ENCODE measurements at places on chromosomes 4 and X.

- no peak for DNase-seq
Observed at GRCh38 chrX:31251336-31251735, 179.5 kb upstream of the FTHL17 start.

GRCh38 chr4:133263104-133263503 is 114.0 kb downstream of the PCDH10 start:
- DNase-seq: no peak

DNA sequence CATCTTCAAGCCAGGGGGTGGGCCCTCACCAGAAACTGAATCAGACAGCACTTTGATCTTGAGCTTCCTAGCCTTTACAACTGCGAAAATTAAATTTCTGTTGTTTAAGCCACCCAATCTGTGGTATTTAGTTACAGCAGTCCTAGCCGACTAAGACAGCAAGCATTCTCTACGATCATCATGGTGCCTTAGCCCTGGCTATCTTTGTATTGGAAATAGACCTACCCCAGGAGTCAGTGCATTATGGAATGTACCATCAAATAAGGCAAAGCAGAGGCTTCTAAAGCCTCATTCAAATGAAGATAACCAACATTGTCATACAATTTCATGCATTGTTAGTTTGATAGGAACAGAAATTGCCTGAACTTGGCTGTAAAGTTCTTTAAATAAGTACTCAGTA is 75.0 kb downstream of the PARM1 start:
- no peak for DNase-seq

GRCh38 chr4:27327421-27328181 is 467.0 kb downstream of the STIM2 start:
- no peak for DNase-seq

- no peak for DNase-seq
Observed at GRCh38 chr4:146522869-146523205, 1.1 kb upstream of the SLC10A7 start.

DNA sequence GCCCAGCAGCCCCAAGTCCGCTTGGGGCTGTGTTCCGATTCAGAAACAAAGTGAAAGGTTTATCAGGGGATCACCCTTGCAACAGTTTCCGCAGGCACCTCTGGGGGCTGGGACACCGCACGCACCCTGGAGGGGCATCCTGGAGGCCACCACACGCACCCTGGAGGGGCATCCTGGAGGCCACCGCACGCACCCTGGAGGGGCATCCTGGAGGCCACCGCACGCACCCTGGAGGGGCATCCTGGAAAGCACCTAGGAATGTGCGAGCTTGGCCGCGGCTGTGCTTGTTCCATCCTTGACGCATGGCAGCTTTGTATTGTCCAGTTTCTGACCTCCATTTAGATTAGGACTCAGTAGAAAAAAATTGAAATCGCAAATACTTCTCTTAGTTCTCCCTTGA is 21.3 kb upstream of the CBR4 start:
- DNase-seq: no peak

DNA sequence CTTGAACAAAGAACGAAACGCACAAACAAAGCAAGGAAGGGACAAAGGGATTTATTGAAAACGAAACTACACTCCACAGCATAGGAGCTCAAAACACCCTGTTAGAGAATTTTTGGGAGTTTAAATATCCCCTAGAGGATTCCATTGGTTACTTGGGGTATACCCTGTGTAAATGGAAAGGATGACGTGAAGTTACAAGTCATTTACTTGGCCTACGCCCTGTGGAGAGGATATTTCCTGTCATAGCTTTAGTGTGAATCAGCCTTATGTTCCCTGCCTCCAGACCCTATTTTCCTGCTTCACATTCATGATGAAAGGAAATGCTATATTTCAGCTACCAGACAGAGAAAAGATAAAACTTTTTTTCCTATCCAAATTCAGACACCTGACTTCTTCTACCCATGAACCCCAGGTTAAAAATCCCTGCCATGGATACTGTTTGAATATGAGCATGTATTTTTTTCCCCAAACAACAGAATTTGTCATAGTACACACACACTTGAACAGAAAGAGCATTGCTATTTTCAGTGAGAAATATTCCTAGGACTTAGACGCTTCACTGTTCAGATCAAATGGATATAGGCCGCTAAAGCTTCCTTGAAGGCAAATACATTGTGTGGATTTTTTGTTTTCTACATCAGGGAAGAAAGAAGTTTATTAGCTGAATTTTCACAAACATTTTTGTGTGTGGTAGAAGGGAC is 20.4 kb downstream of the PIN4 start:
- no peak for DNase-seq

DNA sequence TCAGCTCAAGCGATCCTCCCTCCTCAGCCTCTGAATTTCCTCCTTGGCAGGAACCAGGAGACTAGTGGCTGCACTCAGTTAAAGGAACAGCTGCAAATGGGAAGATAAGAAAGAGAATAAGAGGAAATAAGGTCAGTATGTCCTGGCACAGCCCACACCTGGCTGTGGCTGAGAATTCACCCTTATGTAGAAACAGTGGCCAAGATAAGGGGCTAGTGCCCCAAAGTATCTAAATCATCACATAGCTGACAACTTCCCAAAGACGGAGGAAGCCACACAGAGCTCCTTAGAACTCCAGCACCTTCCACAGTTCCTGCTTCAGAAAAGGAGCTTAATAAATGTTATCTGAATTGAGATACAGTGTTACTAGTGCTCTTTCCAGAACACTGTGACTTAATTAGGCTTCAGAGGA is 2.3 kb upstream of the CHIC2 start:
- no peak for DNase-seq

DNA sequence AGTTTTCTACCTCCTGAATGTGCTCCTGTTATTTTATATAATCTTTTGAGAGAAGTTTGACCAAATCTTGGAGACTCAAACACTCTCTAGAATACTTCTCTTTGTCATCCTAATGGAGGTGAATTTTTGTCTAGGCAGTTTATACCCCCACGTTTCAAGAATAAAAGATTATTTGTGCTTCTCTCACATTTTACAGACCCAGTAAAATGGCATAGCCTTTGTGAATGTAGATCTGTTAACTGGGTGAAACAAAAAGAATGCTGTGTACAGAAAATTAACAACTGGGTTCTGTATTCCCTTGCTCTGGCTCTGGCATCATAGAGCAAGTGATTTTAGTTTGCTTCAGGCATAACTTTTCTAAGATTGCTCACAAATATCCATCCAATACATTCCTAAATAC is 26.1 kb downstream of the GASK1B start:
- no peak for DNase-seq

- no peak for DNase-seq
Observed at GRCh38 chr4:145784036-145784435, 104.1 kb downstream of the C4orf51 start.

- DNase-seq: peak; percentile 3
Observed at GRCh38 chrX:150899191-150899757, 806 bp upstream of the CD99L2 start.

GRCh38 chr4:830601-831482 is 4.9 kb upstream of the CPLX1 start:
- DNase-seq: no peak

GRCh38 chrX:99761731-99762130 is 648.3 kb downstream of the PCDH19 start:
- no peak for DNase-seq

- DNase-seq: no peak
Observed at GRCh38 chr4:39568805-39569204, 41.6 kb upstream of the UGDH start.

GRCh38 chrX:48045410-48046311 is 25.8 kb downstream of the ZNF630 start:
- no peak for DNase-seq

GRCh38 chrX:140439476-140439875 is 65.4 kb downstream of the SOX3 start:
- DNase-seq: no peak

DNA sequence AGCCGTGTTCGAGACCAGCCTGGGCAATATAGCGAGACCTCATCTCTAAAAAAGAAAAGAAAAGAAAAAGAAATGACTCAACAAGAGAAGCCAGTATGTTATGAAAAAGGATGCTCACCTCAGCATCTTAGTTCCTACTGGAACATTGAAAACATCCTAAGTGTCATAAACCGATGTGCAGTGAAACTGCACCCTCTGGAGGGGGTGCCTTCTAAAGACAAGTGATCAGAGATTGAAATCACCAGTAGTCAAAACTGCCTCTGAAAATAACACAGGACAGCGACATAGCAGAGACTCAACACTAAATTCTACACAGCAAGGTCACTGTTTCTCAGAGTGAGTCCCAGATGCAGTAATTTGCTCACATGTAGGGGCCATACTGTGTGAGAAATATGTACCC is 28.0 kb upstream of the ATP6AP2 start:
- no peak for DNase-seq

DNA sequence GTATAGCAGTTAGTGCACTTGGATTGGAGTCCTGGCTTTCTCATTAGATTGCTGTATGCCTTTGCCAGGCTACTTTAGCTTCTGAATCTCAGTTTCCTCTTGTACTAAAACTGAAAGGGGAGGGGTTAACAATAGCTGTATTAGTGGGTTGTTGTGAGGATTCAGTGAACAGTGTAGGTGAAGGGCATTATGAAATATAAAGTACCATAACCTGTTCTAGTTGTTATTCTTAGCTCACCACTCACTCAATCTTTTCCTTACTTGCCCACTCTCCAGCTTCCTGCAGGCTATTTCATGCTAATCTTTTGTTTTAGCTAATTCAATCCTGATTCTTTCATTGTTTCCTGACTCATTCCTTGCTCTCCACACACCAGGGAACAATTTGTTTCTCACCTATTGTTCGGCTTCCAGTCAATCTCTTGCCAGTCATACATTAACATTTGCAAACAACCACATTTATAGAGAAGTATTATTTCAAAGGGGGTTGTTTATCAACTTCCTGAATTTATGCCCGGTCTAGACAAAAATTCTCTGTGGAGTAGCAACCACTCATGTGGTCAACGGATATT is 50.6 kb upstream of the EDA start:
- DNase-seq: no peak

DNA sequence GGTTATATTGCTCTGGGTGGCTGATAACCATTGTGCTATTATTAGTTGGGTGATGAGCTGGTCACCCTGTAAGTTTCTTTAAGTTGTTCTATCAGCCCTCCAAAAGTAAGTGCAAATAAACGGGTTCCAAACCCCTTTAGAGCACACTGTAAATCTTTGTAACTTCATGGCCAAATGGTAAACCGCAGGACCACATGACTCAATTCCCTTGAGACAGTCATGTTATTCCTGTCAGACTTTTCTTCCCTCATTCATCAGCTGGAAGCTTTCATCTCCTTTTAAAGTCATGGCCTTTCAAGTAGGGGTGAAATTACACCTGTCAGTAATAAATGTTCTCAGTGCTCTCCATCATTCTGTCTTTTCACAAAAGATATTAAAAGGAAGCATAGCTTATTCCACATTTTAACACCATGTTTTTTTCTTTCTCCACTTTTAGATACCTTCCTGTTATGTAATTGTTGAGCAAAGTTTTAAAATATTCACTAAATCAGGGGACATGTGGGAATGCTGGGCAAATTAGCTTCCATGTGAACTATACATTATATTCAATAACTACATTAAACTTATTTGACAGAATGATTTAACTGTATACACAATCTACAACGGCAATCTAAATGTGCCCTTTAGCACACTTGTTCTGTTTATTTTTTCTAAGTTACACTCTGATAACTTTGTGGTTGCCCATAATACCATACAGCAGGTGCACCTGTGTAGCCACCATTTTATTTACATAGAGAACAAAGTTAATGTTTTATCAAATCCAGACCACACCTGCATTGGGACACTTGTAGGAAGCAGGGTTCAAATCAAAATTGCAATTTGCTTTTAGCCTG is 275.5 kb downstream of the CFAP299 start:
- no peak for DNase-seq

- DNase-seq: no peak
Observed at GRCh38 chrX:51860679-51861078, 32.7 kb upstream of the MAGED1 start.

DNA sequence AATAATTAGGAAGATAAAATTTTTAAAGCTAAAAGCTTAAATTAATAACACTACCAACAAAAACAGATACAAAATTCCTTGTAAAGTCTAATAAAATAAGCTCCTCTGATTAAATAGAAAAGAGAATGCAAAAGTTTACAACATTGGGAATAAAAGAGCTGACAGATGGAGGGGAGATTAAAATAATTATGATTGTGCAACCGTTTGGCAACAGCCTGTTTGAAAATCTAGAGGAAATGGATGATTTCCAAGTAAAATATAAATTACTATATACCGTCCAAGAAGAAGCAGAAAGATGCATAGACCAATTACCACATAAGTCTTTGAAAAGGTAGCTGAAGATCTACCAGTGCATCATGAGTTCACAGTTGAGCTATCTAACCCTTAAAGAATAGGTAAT is 46.4 kb upstream of the VBP1 start:
- no peak for DNase-seq

- DNase-seq: no peak
Observed at GRCh38 chrX:67693928-67694327, 150.1 kb downstream of the AR start.

DNA sequence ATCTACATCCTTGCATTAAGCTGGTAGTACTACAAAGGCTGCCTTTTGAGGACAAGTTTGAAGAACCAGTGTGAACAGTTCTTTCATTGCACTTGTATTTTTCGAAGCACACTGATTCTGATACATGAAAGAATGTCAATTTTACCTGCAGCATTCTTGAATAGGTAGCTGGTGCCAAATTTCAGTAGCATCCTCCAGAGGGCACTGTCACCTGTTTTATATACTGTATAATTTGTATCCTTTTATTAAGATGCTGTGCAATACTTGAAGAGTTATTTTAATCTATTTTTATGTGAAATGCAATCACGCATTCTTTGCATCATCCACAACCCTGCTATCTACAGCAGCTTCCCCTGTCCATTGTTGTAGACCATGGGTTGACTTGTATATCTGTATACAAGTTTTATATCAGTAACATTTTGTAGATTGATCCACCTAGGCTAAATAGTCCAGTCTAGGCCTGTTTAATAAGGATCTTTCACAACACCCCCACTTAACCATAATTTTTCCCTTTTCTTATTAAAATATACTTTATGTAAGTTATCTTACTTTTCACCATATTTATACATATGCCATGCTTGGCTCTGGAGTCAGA is 325.7 kb downstream of the PCDH7 start:
- DNase-seq: no peak
